Stimulated activated CD4-positive, alpha-beta T cell treated with anti-CD3 and anti-CD28 coated beads, Interleukin-2, amount 100 ng/mL, for 24 hours (primary cell): ENCODE measurements at places on chromosomes 5 and 9.

DNA sequence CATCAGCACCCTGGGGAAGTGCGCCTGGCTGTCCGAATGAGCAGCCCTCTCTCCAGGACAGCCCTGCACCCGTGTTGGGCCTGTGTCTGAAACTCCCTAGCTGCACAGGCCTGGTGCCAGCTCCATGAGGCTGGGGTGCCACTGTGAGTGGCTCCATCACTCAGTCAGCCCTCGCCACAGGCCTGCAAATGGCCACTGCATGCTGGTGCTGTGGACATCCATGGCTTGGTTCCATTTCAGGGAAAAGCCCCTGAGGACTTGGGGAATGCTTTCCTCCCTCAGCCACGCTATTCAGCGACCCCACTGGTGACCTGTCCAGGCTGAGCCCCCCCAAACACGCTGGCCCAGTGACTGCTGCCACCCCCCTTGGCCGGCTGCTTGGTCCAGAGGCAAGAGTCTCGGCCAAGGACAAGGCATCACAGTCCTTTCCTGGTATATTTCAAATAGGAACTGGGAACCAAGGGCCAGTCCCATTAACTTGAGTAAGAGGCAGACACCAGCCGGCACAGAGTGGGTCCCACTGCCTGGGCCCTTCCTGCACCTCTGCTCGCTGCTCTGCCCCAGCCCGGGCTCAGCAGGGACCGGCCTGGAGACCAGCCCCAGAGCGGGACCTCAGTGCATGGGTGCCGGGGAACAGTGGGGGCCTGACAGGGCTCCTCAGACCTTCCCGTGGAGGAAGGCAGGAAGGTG lies 181.3 kb downstream of the AUH start:
- no peak for DNase-seq

DNA sequence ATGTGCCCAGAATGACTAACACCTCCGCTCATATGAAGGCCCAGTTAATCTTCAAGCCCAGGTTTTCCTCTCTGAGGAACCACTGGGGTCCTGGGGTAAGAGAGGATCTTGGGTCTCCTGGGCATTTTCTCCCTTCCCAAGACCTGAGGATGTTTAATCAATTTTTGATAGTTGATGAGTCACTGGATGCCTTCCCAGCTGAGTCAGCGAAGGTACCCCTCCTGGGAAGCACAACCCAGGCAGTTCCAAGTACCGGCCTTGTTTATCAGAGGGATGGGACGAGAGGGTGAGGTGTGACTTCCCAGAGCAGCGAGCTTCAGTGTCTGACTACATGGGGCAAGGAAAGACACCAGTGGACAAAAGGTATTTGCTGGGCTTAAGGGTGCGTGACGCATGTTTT lies 119.6 kb upstream of the IL12B start:
- no peak for DNase-seq

DNA sequence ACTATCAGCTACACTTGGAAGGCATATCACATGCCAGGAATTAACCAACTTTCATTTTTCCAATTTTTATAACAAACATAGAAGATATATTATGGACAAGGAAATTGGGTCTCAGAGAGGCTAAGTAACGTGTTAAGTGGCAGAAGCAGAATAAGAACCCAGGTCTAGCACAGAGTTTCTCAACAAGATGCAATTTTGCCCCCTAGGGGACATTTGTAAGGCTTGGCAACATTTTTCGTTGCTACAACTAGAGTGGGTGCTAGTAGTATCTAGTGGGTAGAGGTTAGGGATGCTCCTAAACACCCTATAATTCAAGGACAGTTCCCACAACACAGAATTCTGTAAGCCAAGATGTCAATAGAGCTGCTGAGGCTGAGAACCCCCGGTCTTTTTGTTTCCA lies 180.6 kb downstream of the SNCAIP start:
- DNase-seq: no peak

- no peak for DNase-seq
Measured at GRCh38 chr9:95584176-95584575, 67.4 kb upstream of the PTCH1 start.

- no peak for DNase-seq
Measured at GRCh38 chr5:136538534-136538933, 173.2 kb upstream of the TRPC7 start.

- peak; percentile 53 for DNase-seq
Measured at GRCh38 chr9:130172161-130172857, at the start of gene NCS1. NCS1 (plus strand) TSS chr9:130172404; CDS start chr9:130172664, 260 bp downstream.

GRCh38 chr5:39116344-39117170 lies 42.4 kb upstream of the RICTOR start:
- no peak for DNase-seq

DNA sequence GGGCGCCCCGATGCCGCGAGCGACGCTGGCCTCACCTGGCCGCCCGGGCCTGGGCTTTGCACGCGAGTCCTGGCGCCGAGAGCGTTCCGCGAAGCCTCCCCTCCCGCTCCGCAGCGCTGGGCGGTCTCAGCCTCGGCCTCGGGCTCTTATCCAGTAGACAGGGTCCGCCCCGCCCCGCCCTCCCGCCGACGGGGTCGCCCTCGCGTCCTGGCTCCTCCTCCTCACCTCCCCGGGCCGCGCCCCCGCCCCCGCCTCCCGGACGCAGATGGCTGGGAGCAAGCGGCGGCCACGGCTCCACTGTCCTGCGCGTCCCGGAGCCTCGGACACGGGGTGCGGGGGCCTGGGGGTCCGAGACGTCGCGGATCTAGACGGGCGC lies at the start of gene SLC6A3:
TSS of gene SLC6A3 (minus strand) at position 128 of the 376 bp plus-strand sequence. CDS start 2,243 bp downstream, outside the sequence.
- peak; percentile 60 for DNase-seq

- DNase-seq: no peak
Measured at GRCh38 chr5:125834438-125835115, 588.6 kb upstream of the GRAMD2B start.

DNA sequence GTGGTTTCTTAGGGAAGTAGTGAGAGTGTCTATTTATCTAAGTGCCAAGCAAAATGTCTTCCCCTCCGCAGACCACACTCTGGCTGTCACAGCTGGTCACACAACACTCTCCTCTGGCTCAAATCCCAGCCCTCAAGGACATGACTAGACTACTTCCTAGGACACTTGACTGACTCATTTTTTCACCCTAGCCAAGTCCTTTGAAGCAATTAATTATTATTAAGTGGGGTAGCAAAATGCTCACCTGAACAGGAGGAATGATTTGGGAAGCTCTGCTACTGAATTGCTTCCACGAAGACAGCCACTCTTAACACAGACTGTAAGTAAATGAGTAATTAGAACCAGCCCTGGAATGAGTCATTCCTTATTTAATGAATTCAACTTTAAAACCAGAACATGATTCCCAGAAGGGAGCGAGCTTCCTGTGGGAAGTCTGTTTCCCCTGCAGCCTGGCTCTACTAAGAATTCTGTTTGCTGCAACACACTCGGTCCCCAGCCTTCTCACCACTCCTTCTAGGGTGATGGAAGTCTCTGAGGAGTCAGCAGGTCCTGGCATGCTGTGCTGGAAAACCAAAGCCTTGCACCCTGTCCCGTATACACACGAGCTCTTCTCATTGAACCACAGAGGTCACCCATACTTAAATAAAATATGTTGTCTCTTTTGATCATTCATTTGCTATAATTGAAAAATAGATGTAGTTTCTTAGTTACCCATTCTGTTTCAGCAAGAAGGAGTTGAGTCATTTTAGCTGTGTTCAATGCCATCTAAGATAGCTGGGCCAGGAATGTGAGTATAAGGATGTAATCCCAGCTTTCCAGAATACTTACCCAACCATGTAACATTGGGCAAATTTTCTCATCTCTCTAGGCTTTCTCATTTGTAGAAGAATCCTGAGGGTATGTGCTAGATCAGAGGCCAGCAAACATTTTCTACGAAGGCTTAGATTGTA lies 218.6 kb upstream of the RASEF start:
- no peak for DNase-seq

DNA sequence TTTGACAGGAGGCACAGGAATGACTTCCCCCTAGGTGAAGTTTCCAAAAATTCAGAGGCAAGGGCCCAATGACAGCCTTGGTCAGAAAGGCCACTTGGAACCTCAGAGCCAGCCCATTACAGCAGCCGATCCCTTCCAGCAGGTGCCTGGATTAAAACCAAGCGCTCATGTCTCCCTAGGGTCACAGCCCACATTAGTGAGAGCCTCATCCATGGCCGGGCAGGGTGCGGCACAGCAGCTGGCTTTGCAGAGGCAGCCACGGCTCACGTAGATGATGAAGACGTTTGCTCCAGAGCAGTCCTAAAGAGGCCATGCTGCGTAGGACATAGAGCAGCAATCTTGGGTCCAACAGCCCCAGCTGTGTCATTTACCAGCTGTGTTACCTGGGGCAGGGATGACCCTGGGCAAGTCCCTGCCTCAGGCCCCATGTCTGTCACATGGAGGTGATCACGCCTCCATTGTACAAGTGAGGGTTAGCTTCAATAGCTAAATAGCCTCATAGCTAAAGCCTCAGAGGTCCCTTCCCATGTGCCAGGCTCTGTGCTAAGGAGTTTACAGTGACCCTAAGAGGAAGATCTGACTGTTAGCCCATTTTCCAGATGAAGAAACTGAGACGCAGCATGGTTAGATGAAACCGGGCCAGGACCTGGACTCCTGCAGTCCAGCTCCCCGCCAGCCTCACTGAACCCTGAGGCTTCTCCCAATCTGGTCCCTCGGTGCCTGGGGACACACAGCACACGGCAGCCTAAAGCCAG lies 39.2 kb downstream of the NEK6 start:
- no peak for DNase-seq

DNA sequence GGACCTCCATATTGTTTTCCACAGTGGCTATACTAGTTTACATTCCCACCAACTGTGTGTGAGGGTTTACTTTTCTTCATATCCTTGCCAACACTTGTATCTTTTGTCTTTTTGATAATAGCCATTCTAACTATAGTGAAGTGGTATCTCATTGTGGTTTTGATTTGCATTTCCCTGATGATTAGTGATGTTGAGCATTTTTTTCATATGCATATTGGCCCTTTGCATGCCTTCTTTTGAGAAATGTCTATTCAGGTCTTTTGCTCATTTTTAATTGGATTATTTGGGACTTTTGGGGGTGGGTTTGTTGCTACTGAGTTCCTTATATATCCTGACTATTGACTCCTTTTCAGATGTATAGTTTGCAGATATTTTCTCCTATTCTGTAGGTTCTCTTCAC lies 44.4 kb downstream of the FEM1C start:
- no peak for DNase-seq

DNA sequence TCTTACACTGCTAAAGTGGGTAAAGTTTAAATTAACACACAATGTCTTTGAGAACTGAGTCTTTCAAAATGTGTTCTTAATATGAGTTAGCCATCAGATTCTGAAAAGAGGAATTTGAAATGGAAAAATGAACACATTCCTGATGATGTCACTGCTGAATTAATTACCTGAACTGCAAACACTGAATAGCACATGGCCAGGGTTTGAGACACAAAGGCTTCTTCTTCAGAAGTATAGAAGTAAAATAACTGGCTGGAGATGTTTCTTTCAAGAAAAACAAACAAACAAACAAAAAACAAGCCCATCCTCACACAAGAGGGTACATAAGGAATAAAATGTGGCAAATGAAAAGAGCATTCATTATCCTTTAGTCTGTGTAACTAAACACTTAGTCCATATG lies 7.1 kb downstream of the GLIS3 start:
- no peak for DNase-seq

DNA sequence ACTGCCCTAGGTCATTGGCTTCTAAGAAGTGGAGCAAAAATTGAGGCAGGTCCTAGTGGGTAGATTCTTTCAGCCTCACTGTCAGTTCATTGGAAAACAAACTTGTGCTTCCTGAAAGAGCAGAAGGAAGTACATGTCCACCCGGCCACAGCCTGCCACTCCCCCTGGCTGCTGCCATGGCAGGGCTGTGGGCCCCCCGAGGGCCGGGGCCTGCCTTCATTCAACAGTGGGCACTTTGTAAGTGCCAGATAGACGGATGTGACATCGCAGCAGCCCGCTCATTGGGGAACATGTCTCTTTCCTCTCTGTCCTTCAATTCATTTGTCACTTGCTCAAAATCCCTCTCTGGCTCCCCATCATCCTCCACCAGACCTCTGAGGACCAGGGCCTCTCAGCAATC lies 20.6 kb upstream of the NEURL1B start:
- no peak for DNase-seq
